ENCODE measurements at places on chromosomes 1 and 21. TPM values are rescaled to one million over a fixed set of nuclear protein-coding genes. Genes with fewer than 3 reads are reported as not detected.

The OVAAL gene
- total RNA-seq: not detected

The DPT gene
- total RNA-seq: not detected

- no peak for DNase-seq
Observed at GRCh38 chr21:23452384-23453083, 2154.7 kb downstream of the MRPL39 start.

- DNase-seq: no peak
Observed at GRCh38 chr1:89271341-89272015, 1.2 kb downstream of the GBP5 start.

DNA sequence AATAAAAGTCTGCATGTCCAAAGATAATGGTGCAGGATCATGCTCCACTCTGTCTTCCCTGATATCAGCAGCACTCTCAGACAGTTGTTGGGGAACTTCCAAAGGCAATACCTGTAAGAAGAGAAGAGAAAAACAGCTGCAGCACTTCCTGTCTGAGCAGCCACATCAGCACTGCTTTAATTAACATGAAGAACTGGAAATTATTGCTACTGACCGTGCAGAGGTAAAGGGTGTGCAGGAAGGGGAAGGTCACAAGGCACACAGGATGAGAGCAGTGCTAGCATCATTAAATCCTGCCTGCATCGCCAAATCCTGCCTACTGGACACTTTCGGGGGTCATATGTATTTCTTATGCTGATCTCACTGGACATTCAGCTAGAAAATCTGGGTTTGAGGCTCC is 379.0 kb downstream of the LMX1A start:
- no peak for DNase-seq
